Stimulated activated CD4-positive, alpha-beta T cell treated with anti-CD3 and anti-CD28 coated beads, Interleukin-15, amount 100 ng/mL, for 1 hour (primary cell): ENCODE measurements at places on chromosomes 2 and 18.

DNA sequence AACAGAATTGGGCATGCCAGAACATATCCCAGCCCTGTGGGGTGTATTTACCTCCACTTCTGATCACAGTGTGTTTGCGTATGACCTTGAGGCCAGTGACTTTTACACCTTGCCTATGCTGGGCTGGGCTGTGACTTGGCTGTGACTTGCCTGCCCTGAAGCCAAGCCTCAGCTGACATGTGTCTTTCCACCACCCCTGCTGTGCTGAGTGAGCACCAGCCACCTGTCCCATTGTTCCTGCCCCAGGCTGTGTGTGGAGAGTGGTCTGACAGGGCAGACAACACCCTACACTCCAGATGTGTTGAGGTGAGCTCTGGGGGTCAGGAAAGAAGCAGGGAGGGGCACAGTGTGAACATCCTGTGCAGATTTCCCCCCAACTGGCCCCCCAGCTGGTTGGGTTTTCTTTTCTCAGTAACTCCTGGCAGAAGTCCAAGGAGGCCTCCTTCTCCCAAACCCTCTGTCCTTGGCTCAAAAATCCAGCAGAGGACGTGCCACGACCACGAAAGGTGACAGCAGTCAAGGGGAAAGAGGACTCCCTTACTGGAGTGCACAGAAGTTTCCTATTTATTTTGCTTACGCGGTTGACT is 5.1 kb upstream of the STEAP3 start:
- DNase-seq: no peak

DNA sequence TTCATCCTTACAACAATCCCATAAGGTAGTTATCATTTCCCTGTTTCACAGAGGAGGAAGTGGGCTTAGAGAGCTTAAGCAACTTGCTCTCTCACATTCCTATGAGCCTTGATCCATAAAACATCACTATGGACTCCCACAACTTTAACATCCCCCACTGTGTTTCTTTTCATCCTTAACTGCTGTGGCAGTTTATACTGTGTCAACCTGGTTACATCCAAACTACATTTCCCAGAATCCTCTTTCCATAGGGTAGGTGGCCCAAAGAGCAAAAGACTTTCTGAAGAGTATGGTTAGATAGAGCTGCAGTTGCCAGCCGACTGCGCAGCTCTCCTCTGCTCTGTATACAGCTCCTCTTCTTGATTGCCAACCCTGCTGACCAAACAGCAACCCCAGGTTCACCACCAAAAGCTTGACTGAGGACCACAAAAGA is 22.5 kb downstream of the MAP3K2 start:
- no peak for DNase-seq

GRCh38 chr2:223896833-223897311 is 48.3 kb downstream of the WDFY1 start:
- DNase-seq: no peak

DNA sequence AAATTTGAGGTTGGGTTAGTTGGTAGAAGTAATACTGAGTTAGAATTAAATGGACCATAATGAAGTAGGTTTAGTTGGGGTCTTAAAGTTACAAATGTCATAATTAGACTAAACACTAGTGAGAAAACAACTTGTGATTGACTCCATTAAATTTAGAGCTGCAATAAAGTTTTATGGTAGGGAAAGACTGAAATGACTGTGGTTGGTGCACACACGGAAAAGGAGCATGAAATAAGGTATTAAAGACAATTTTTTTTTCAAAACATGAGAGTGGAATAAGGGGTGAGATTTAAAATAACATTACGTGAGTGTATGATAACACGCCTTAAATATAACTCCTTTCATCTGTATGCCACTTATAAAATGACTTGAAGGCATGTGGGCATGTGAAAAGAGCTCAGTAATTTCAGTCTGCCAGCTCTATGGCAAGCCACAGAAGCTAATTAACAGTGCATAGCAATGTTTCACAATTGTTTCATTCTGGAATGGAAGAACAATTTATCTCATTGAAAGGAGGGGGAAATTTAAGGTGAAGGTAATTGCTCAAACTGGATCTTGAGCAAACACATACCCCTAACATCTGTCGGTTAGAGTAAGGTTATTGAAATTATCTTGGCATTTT is 1.4 kb downstream of the FRZB start:
- no peak for DNase-seq

DNA sequence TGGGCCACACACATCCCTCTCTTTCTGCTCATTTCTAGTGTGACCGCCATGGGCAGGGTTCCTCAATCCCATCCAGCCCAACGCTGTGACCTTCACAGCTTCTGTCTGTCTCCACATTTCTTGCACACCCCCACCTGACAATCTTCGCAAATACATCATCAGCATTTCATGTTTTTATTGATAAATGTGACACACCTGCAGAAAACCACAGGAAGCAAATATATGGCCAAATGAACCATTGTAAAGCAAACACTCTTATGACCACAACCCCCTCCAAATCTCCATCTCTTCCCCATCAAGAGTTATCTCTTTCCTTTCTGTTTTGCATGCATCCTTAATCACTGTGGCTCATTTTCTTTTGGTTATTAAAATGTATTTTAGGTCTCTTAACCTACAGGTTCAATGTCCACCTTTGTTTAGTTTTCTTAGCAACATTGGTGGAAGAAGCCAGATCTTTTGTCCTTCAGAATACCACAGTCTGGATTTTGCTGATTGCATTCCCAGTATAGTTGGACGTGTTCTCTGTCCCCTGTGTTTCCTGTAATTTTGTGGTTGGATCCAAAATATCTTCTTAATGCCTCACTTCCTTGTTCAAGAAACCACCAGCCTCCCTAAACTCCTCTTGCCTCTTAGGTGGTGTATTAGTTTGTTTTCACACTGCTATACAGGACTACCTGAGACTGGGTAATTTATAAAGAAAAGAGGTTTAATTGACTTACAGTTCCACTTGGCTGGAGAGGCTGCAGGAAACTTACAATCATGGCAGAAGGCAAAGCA is 9.8 kb upstream of the NCK2 start:
- no peak for DNase-seq

DNA sequence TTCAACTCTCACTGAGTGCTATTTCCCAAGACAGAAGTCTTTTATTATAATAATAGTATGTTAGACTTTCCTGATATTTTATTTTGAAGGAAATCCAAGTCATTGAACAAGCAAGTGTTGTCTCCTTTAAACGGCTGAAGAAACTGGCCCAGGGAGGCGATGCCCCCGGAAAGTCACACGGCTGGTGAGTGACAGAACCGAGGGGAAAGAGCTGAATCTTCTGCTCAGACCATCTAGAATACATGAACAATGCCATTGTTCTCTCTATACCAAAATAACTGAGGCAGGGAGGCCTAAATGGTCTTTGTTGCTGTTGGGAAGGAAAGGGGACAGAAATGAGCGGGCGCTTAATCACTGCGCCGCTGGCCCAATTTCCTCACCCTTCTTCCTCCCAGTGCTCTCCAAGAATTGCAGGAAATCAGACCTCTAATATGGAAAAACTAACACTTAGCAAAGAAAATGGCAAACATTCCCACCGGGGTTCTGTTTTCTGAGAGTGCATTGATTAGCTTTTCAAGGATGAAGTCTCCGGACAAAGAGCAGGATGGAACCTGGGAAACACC is 101.5 kb downstream of the KLF7 start:
- DNase-seq: no peak

DNA sequence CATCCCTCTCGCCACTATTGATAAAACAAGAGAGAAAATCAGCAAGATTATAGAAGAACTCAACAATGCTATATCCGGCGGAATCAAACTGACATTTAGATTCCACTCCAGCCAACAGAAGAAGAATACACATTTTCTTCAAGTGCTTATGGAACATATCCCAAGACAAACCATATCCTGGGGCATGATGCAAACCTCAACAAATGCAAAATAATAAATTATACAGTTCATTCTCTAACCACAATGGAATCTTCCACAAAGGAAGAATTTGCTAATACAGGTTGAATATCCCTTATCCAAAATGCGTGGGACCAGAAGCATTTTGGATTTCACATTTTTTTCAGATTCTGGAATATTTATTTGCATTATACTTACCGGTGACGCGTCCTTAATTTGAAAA is 51.4 kb upstream of the YPEL5 start:
- no peak for DNase-seq

DNA sequence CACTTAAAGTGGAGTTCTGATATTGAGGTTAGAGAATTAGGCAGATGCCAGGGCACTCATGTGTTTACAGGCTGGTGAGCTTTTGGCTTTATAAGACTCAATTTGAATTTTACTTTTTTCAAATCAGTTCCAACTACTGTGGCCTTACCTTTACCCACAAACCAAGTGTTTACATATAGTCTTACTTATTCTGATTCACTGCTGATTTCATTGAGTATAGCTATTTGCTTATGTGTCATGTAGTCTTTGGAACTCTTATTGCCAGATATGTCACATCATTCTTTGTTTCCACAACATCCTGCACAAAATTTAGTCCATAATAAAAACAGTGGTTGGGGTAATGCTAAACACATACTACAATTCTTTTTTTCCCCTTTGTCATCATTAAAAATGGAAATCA is 96.5 kb downstream of the XIRP2 start:
- DNase-seq: no peak

DNA sequence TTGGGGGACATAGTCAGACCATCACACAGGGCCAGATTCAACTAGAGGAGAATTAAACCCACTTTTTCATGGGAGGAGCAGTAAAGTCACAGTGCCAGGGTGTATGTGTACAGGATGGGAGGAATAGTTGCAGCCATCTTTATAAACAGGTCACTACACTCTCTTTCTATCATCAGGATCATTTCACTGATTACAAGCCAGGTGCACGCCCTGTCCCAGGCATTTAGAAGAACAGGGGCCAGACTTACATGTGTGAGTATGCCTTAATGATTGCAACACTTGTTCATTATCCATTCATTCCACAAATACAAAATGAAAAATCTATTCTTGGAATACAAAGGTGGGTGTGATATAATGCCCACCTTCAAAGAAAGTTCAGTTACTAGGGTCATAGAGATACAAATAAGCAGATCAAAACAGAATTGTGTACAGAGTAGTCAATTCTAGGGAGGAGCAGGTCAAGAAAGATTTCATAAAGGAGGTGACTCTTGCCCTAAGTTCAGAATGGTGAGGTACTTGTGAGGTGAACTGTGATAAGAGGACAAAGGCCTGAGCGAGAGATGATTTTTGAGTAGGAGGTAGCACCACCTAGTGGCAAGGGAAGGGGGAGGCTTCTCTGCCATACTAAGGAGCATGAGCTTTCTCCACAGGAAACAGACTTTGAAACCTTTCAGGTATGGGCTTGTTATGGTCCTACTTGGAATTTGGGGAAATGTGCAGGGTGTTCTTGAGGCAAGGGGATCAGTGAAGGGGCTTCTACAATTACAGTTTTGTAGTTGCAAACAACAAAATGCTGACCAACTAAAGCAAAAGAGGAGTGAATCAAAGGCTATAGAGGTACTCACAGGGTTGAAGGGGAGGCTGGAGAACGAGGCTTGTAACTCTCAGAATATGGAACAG is 156.3 kb downstream of the SUCLG1 start:
- DNase-seq: peak; percentile 1

- no peak for DNase-seq
Observed at GRCh38 chr2:19140463-19141208, 217.8 kb downstream of the OSR1 start.

DNA sequence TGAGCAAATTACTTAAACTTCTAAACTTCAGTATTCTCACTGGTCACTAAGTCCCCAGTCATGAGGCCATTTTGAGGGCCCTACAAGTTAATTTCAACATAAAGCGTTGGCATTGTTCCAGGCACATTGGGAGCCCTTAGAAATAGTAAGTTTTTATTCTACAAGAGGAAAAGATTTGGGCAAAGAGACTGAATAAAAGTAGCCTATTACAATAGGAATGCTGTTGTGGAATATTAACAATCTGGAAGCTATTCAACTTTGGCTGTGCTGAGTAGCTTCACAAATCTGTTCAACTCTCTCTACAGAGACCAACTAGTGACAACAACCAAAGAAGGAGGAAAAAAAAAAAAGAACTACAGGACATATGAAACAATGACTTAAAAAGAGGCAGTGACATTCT is 1287.5 kb upstream of the NXPH2 start:
- no peak for DNase-seq

DNA sequence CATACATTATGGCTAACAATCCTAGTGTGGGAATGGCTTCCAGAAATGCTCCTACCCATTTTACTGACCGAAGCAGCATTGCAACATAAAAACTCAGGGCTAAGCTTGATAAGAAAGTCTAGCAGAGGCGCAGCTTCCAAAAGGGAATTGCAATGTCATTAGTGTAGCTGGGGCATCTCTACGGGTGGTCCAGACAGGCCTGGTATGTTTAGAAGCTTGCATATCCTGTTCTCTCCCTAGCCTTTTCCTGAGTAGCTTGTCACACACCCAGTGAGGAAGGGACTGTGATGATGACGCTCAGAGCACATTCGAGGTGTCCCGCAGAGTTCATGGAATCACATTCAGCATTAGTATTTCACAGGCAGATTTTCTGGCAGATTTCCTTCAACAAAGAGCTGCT is 38.0 kb upstream of the COL5A2 start:
- DNase-seq: no peak
